ENCODE measurements at places on chromosomes 3 and 15.

DNA sequence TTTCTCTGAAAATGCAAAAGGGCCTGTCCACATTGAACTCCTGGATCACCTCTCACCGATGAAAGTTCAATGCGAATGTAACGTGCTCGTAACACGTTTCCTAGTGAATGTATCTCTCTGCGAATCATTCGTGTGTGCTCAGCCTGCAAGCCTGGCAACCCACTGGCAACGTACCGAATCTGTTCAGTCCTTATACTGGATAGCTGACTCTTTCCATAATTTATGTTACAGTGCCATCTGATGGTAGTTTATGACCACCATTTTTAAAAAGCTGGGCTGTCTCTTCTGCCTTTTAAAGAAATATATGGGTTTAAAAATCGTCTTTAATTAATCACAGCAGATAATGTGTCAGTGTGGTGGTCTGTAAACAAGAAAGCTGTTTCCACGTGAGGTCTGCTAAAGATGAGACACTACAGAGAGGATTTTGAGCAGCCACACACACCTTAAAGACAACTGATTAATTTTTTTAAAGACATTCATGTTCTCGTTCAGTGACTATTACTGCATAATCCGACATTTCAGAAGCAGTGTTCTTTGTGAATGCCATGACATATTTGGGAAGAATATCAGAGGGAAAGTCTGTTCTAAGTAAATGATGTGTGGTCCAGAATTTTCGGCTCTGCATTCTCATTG is 69.4 kb upstream of the FOXP1 start:
- no peak overlapping the region for H3K27ac ChIP-seq
- peak; percentile 59 for DNase-seq
- H3K4me3 ChIP-seq, result no peak overlapping the region
- no peaks in the 10 kb centered on the region for H3K27me3 ChIP-seq
- peaks cover 3% of the 10 kb centered on the region for H3K4me1 ChIP-seq

DNA sequence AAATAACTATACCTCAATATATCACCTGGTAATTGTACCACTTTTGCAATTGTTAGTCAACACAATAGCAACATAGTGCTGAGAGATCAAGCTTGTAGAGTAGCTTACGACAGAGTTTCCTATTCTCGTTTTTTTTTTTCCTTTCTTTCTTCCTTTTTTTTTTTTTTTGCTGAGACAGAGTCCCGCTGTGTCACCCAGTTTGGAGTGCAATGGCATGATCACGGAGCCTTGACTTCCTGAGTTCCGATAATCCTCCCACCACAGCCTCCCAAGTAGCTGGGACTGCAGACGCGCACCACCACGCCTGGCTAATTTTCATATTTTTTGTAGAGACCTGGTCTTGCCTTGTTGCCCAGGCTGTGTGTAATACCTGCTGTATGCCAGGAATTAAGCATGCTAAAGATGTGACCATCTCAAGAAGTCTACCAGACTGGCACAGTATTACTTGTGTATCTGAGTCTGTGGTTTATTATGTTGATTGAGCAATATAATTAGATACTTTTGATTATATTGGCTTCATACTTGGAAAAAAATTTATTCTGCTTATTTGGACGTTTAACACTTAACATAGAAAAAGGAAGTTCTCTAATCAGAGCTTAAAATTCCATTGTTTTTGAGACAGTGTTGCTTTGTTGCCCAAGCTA is 3.0 kb downstream of the SELENOT start:
- H3K4me1 ChIP-seq, result peaks cover 54% of the 10 kb centered on the region
- no peaks in the 10 kb centered on the region for H3K27me3 ChIP-seq
- peaks cover 48% of the 10 kb centered on the region for H3K36me3 ChIP-seq
- H3K4me3 ChIP-seq, result peak overlapping the region; percentile 49
- DNase-seq, result no peak

DNA sequence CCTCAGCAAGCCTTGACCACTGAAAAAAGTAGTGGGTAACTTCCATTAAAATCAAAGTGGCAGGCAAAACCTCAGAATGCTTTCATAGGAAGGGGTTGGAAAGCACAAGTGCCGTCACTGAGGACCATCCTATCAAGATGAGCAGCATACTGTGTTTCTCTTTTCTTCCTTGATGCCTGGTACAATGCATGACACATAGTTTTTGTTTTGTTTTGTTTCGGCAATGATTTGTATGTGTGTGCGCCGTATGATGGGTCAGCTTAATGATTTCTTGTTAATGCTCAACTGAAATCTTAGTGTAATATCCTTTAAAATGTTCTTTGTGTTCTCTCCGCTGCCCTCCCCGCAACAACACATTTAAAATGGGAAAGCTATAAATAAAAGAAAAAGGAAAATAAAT is 476.4 kb upstream of the KCNMB2 start:
- H3K27ac ChIP-seq, result no peak overlapping the region
- H3K4me1 ChIP-seq, result no peaks in the 10 kb centered on the region
- DNase-seq, result no peak
- H3K36me3 ChIP-seq, result no peaks in the 10 kb centered on the region
- no peaks in the 10 kb centered on the region for H3K27me3 ChIP-seq
- H3K4me3 ChIP-seq, result no peak overlapping the region

DNA sequence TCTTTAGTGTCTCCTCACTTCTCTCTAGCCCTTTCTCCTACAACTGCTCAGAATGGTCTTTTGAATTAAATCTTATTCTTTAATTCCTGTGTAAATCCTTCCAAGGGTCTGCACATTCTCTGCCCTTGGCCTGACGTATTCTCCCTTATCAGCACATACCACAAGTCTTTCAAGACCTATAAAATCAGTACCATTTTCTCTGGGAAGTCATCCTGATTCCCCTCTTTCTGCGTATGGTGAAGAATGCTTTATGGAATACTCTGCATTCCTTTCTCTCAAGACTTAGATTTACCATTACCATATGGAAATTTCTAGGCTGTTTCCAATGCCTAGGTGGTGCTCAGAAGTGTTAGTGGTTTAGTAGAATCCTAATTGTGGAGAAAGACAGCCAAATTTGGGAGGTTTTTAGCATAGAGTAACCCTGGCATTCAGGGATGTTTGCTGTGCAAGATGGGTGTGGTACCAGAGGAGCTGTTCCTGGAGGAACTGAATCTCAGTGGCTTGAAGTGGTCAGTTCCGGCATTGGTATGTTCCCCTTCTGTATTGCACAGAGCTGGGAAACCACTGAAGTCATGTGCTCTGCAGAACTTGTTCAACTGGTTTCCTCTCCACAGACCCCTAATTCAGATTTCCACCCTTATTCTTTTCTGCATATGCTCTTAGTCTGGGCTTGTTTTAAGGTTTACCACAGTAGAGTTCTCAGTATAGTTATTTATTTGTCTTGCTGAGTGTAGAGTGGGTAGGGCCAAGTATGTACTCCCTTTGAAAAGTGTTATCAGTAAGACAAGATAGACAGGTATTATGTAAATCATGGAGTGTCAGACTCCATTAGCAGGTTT is 24.5 kb downstream of the IQGAP1 start:
- peaks cover 59% of the 10 kb centered on the region for H3K4me1 ChIP-seq
- peak; percentile 71 for DNase-seq
- H3K27ac ChIP-seq, result peak overlapping the region; percentile 90

GRCh38 chr15:67708500-67708899 is 116.8 kb upstream of the SKOR1 start:
- H3K4me3 ChIP-seq, result no peak overlapping the region
- H3K4me1 ChIP-seq, result peaks cover 4% of the 10 kb centered on the region
- H3K27ac ChIP-seq, result no peak overlapping the region
- peaks cover 10% of the 10 kb centered on the region for H3K36me3 ChIP-seq
- no peaks in the 10 kb centered on the region for H3K27me3 ChIP-seq

GRCh38 chr3:188342991-188343732 is 189.2 kb downstream of the LPP start:
- no peak overlapping the region for H3K27ac ChIP-seq
- no peak for DNase-seq
- peaks cover 23% of the 10 kb centered on the region for H3K36me3 ChIP-seq
- no peak overlapping the region for H3K4me3 ChIP-seq
- peaks cover 25% of the 10 kb centered on the region for H3K4me1 ChIP-seq

GRCh38 chr3:195558602-195559001 is 15.5 kb upstream of the PPP1R2 start:
- peak overlapping the region; percentile 25 for H3K27ac ChIP-seq
- no peaks in the 10 kb centered on the region for H3K36me3 ChIP-seq
- peaks cover 25% of the 10 kb centered on the region for H3K4me1 ChIP-seq

DNA sequence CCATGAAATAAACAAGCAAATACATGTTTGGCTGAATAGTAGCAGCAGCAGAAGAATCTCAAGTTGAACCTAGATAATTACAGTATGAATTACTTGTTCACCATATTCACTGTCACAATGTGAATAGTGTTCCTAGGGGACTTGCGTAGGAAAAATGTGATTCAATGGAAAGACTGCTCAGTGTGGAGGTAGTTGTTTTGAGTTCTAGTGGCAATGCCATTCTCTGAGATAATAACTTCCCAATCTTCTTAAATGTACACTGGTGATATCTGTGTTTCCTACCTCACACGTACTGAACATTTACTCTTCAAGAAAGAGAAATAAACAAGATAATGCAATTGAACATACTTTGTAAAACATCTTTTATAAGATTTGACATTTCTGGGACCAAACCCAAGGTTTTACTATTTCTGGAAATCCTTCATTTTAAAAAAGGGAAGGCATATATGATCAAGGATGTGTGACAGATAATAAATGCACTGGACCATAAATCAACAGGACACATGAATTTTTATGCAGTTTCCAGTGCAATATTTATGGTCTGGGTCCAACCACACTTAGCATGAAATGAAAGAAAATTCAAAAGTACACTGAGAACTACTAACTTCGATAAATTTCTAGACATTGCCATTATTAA is 598.3 kb upstream of the ZNF385D start:
- H3K4me1 ChIP-seq, result no peaks in the 10 kb centered on the region
- no peak for DNase-seq
- no peak overlapping the region for H3K4me3 ChIP-seq
- H3K27ac ChIP-seq, result no peak overlapping the region
- H3K36me3 ChIP-seq, result no peaks in the 10 kb centered on the region

DNA sequence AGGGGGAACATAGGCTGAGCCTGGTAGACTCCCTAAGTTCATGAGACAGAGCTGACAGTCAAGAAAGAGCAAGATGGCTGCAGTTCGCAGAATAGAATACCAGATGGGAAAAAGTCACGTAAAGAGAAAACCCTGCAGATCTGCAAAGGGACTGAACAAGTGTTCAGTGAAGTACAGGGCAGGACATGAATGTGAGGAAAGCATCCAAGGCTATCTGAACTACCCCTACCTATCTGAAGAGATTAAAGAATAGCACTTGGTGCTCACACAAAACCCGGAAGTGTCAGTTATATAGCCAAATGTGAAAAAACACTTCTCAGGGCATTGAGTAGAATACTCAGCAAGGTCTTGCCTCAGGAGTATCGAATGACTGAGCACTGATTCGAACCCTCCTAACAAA is 44.0 kb downstream of the GOLGB1 start:
- no peak for DNase-seq
- H3K27me3 ChIP-seq, result no peaks in the 10 kb centered on the region
- no peaks in the 10 kb centered on the region for H3K4me1 ChIP-seq
- no peak overlapping the region for H3K4me3 ChIP-seq
- no peak overlapping the region for H3K27ac ChIP-seq

DNA sequence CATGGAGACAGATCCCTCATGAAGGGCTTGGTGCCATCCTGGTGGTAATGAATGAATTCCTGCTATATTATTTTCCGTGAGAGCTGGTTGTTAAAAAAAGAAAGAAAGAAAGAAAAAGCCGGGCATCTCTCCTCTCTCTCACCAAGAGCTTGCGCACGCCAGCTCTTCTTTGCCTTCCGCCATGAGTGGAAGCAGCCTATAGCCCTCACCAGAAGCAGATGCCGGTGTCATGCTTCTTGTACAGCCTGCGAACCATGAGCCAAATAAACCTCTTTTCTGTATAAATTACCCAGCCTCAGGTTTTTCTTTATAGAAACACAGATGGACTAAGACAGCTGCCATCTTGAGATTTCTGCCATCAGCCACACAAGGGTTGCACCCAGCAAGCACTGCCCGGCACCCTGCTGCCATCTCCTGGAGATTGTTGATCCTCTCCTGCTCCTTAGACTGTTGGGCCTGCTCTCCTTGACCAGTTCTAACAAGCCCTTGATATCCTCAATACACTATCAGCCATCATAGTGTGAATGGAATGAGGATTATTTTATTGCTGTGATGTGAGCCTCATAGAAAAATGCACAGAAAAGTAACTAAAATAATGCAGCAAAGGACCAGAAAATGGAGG is 3.5 kb upstream of the AHSG start:
- H3K36me3 ChIP-seq, result no peaks in the 10 kb centered on the region
- DNase-seq, result no peak
- no peak overlapping the region for H3K4me3 ChIP-seq
- peaks cover 12% of the 10 kb centered on the region for H3K27me3 ChIP-seq
- H3K27ac ChIP-seq, result no peak overlapping the region

GRCh38 chr15:64072812-64073211 is 20.8 kb downstream of the CIAO2A start:
- peaks cover 10% of the 10 kb centered on the region for H3K4me1 ChIP-seq
- no peak overlapping the region for H3K27ac ChIP-seq
- H3K27me3 ChIP-seq, result no peaks in the 10 kb centered on the region
- H3K4me3 ChIP-seq, result no peak overlapping the region
- peaks cover 31% of the 10 kb centered on the region for H3K36me3 ChIP-seq
- DNase-seq, result no peak

All from activated CD4-positive, alpha-beta T cell treated with anti-CD3 and anti-CD28 coated beads, Interleukin-2, amount 10 ng/mL, durations not matched to agents 24 days and 14 days (primary cell).